ENCODE measurements at places on chromosomes 7 and 10.

DNA sequence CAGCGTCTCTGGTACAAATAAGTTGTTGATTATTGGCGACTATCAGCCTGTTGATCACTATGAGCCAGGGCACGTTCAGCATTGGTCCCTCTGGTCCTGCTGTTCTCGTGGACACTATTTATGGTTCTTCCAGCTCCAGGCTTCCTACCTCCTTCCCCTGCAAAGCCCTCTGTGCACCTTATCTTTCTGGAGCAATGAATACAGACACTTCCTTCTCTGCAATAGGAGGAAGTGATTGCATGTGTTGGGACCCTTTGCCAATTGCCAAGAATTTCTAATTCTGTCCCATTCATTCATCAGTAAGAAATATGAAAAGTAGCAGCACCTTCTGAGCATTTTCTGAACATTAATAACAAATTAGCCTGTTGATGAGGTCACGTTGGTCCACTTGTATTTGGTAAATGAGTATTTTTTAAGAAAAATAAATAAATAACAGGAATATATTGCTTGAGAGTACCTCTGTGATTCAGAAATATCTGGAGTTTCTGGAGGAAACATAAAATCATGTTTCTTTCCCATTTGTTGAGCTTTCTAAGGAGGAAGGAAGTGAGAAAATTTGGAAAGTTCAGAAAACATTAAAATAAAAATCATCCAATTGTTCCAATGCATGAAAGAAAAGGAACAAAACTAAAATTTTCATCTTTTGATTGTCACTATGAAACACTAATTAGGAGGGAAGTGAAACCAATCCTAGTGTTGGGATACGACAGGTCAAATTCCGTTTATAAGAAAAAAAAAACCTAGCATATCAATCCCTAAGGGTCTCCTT is 259.1 kb upstream of the KLF6 start:
- no peak for DNase-seq

- DNase-seq, result peak; percentile 54
Measured at GRCh38 chr7:49774459-49775064, 1.1 kb downstream of the VWC2 start.

GRCh38 chr10:52801947-52802346 is 29.4 kb upstream of the MBL2 start:
- no peak for DNase-seq

- peak; percentile 90 for DNase-seq
Measured at GRCh38 chr7:108263425-108263824, 133.3 kb upstream of the LAMB4 start.

DNA sequence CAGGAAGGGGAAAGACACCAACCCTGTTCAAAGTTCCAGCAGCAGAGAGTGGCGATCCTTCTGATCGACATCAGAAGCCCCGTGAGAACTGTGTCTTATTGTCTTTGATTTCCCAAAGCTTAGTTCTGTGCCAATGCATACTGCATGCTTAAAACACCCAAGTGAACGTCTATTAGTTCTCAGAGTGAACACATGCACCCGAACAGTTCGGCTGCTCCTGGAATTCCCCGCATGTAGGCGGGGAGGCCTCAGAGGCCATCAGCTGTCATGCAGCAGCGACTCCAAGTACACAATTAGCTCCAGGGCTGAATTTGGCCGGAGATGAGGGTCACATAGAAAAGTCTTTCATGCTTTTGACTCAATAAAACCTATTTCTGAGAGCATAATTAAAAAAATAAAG is 276.9 kb downstream of the ZMYND11 start:
- no peak for DNase-seq

DNA sequence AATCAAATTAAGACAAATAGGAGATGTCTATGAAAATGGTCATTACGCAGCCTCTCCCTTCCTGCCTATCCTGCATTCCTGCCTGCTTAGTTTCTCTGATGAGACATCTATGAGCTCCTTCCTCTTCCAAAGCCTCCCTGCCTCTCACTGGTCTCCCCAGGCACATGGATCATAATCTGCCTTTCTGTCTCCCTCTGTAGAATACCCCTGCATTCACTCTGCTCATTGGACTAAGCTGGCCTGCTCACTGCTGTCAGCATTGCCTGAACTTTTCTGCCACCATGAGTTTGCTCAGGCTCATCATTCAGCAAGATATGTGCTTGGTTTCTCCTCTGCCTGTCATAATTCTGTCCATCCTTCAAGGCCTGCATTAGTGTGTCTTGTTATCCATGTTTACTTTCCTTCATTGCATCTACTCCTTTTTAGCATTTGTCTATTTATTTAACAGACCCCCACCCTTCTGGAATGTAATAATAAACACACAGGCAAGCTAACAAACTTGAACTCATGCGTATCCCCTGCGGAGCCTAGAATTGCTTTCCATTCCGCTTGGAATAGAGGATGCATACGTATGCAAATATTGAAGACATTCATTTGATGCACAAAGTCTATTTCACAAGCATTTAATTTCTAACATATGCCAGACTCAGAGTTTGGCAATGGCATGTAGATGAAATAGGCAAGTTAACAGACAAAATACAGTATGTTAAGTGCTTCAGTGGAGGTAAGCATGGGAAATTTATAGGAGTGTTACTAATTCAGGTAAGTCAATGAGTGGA is 88.3 kb downstream of the PTPRZ1 start:
- no peak for DNase-seq

DNA sequence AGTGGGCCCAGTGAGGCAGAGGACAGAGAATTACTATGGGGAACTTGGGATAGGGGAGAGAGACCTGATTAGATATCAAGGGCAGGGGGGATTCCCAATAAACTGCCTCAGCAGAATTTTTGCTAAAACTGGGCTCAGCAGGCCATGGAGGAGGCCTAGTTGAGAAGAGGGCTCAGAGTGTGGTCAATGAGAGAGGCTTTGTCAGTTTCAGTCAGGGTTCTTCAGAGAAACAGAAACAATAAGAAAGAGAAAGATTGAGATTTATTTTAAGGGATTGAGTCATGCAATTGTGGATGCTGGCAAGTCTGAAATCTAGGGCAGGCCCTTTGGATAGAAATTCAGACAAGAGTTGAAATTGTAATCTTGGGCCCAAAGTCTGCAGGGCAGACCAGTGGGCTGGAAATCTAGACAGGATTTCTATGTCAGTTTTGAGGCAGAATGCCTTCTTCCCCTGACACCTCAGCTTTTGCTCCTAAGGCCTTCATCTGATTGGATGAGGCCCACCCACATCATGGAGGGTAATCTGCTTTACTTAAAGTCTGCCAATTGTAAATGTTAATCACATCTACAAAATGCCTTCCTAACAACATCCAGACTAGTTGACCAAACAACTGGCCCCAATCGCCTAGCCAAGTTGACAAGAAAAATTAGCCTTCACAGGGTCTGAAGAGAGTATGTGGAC is 33.5 kb upstream of the CCSER2 start:
- DNase-seq, result no peak

- DNase-seq, result no peak
Measured at GRCh38 chr10:101563497-101564040, 24.5 kb downstream of the POLL start.

- no peak for DNase-seq
Measured at GRCh38 chr10:101047961-101048892, 13.6 kb upstream of the KAZALD1 start.

DNA sequence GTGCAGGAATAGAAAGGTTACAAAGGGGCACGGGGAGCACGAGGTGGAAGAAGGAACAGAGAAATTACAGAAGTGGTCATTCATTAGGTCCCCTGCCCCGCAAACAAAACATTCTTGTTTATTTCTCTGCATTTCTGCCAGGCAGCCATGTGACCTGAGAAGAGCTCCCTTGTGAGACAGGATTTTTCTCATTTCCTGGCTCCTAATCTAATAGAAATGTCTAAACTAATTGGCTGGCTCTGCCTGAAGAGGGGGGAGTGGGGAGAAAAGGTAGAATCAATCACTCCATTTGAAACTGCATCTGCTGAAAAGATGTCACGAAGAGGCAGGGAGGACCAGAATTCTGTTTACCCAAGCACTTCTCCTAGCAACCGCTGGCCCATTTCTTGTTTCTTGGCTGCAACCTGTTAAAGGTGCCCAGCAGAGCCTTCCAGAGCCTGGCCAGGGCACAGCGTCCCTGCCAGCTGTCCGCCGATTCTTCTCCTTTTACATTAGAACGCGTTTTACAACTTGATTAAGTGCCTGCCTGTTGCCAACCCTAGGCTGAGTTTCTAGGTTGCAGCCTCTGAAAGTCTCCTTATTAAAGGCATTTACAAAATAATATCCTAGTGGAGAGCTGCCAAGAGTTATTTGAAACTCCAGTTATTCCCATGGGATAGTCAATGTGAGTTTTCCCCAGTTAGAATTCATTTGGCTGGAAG is 1227.6 kb downstream of the TYW1 start:
- peak; percentile 14 for DNase-seq

- DNase-seq, result no peak
Measured at GRCh38 chr10:52108236-52108635, 205.8 kb upstream of the DKK1 start.

GRCh38 chr7:139035586-139036353 is at the start of gene ZC3HAV1L:
Gene ZC3HAV1L (minus strand): TSS chr7:139036042. CDS start chr7:139036017, 25 bp downstream.
- peak; percentile 29 for DNase-seq

GRCh38 chr7:139124084-139124914 is 14.8 kb upstream of the ZC3HAV1 start:
- DNase-seq, result no peak

DNA sequence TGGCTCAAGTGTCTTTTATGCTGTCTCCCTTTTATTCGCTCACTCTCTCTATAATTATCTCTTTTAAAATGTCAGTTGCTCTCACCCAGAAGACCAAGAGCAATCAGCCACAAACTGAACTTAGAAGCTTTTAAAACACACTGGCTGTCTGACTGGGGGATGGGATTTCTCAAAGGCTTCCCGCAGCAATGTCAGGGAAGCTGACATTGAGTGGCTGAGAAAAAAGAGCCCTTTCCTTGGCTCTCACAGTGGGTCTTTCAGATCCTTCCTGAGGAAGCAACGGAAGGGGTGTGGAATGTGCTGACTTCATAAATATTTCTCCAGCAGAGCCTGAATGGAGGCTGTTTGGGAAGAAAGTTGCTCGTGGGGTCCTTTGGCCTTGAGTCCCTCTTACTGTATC is 445.7 kb upstream of the C7orf33 start:
- no peak for DNase-seq

GRCh38 chr10:5776881-5777197 is 36.4 kb downstream of the GDI2 start:
- DNase-seq, result peak; percentile 62

GRCh38 chr10:30436671-30437030 is 2.7 kb downstream of the MAP3K8 start:
- DNase-seq, result no peak

DNA sequence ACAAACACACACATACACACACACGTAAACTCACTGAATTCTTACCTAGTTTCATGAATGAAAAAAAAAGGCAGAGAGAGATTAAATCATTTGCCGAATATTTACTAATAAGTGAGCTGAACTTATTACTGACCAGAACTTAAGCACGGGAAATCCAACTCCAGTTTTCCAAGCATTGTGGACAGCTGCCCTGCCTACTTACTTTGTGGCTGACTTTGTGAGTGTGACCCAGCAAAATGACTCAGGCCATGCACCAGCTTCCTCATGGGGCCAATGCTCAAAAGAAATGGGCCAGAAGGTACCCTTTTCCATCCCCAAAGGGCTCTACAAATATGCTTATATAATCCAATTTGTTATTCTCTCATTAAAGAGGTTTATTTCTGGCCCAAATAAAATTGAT is 87.4 kb upstream of the RHOBTB1 start:
- DNase-seq, result no peak

- DNase-seq, result no peak
Measured at GRCh38 chr7:7931626-7932025, 37.0 kb upstream of the GLCCI1 start.

DNA sequence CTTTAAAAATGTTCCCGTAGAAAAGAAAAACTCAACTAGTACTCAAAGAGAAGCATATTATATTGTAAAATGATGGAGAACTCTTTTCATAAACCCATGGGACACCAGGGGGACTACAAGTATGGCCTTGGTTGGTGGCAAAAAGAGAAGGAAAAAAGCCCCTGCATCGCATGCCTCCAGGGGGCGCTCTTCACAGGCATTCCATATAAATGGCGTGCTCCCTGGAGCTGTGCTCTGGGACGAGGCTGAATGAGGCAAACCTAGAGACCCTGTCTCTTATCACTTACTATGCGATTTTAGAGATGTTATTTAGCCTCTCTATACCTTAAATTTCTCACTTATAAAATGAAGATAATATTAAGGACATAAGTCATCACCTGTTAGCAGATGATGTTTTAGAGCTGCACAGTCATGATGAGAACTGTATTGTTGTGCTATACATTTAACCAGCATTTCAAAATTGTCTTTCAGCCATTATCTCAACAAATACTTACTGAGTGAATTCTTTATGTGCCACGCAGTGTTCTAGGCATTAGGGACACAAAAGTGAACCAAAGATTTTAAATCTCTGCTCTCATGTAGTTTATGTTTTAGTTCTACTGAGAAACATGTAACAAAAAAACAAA is 105.8 kb downstream of the ARHGAP21 start:
- peak; percentile 61 for DNase-seq

GRCh38 chr10:132396494-132397035 is 435 bp upstream of the PWWP2B start:
- DNase-seq, result no peak
